AG04450 (cell line): ENCODE measurements at places on chromosomes 1 and 21.

DNA sequence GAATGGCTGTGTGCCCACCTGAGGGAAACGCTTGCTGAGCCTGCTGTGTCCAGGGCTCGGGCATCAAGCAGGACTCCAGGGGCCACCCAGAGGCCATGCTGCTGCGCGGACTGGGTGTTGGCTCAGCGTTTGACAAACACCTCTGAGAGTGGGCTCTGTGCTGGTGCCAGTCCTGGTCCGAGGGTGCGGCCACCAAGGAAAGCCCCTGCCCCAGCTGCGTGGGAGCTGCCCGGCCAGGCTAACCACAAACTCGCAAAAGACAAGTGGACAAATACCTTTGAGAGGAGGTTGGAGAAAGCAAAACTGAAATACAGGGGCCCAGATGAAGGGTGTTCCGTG lies 65.6 kb upstream of the TTC34 start:
- DNase-seq, result no peak

- no peak for DNase-seq
These were observed 94.0 kb downstream of the PCP4 start for GRCh38 chr21:39961251-39961650.

DNA sequence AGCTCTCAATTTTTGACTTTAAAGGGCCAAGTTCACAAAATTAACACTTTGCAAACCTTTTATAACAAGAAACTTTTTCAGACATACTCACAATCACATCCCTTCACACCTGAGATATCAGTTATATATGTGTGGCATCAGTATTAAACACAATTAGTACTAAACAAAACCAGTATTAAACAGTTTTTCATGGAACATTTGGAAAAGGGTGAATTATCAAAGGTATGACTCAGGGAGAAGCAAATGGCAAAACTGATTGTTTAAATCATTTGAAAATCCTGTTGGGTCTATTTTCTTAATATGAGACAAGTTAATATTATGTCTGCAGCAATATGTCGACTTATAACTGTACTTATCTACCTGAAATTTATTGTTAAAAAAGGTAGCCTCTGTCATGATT lies 587.3 kb downstream of the NEGR1 start:
- DNase-seq, result no peak

DNA sequence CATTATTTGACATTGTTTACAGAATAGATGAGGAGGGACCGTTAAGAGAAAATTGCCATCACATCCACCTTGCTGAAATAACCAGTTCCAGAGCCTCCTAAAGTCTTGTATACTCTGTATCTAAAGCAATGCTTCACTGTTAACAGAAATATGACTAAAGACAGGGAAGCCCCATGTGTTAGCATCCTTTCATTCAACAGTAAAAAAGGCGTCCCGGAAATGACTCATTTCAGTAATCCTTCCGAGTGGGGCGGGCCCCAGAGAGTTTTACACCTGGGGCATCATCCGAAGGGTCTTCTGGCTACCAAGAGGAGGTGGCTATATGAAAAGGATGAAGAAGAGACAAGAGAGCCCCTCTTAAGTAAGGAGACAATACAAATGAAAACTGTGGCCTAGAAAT lies 227.2 kb downstream of the SLC45A1 start:
- DNase-seq, result no peak

- DNase-seq, result no peak
These were observed 127.8 kb downstream of the GRIK3 start for GRCh38 chr1:36906555-36906954.
